ENCODE measurements at places on chromosomes 11 and 22.

DNA sequence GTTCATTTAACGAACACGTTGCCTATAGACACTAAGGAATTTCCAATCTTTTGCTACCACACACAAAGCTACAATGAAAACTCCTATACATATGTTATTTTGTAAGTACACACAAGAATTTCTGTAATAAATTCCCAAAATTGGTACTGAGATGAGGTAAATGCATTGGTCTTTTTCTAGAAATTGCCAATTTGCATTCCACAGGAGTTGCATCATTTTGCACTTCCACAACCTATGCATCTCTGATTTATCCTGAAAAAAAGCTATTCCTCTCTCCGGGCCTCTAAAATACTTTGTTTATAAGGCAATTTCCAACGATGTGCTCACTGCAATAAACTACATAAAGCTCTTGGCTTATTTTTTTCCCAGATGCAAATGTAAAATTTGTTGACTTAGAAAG, 24.9 kb downstream of the IMMP1L start:
- DNase-seq, result no peak

GRCh38 chr11:32374261-32374711, 61.1 kb downstream of the WT1 start:
- peak; percentile 76 for DNase-seq

GRCh38 chr22:20254975-20255946, 12.9 kb downstream of the RTN4R start:
- DNase-seq, result no peak

- no peak for DNase-seq
Measured at GRCh38 chr11:116563028-116563711, 209.6 kb downstream of the BUD13 start.

GRCh38 chr11:133107136-133107535, 425.2 kb downstream of the OPCML start:
- DNase-seq, result no peak

GRCh38 chr11:74204701-74205100, 33.6 kb downstream of the PPME1 start:
- DNase-seq, result no peak

DNA sequence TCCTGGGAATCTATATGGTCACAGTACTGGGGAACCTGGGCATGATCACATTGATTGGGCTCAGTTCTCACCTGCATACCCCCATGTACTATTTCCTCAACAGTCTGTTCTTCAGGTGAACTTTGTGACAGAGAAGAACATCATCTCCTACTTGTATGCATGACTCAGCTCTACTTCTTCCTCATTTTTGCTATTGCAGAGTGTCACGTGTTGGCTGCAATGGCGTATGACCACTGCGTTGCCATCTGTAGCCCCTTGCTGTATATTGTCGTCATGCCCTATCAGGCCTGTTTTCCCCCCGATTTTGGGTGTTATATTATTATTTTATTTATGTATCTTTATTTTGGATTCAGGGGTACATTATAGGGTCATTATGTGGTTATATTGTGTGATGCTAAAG, 2.4 kb upstream of the OR8G1 start:
- DNase-seq, result no peak

- no peak for DNase-seq
Measured at GRCh38 chr22:34914846-34915245, 151.1 kb upstream of the ISX start.

DNA sequence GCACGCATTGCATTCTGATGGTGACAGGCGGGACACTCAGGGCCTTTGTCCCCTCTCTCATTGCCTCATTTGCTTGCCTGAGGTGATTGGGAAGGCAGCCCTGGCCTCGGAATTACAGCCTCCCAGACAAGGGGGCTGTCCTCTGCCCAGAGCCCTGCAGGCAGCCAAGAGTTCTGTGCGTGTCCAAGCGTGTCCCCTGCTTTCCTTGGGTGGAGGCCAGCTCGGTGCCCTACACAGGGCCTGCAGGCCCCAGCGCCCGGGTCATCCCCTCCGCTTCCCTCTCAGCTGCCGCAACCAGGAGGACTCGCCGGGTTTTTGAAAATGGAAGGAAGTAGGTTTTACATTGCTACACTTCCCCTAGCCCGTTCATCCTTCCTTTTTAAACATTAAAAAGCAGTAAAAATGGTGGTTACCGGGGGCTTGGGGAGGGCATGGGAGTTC, 1.9 kb downstream of the GRAMD4 start:
- no peak for DNase-seq

GRCh38 chr11:47248304-47248663, 330 bp downstream of the ACP2 start:
- no peak for DNase-seq

DNA sequence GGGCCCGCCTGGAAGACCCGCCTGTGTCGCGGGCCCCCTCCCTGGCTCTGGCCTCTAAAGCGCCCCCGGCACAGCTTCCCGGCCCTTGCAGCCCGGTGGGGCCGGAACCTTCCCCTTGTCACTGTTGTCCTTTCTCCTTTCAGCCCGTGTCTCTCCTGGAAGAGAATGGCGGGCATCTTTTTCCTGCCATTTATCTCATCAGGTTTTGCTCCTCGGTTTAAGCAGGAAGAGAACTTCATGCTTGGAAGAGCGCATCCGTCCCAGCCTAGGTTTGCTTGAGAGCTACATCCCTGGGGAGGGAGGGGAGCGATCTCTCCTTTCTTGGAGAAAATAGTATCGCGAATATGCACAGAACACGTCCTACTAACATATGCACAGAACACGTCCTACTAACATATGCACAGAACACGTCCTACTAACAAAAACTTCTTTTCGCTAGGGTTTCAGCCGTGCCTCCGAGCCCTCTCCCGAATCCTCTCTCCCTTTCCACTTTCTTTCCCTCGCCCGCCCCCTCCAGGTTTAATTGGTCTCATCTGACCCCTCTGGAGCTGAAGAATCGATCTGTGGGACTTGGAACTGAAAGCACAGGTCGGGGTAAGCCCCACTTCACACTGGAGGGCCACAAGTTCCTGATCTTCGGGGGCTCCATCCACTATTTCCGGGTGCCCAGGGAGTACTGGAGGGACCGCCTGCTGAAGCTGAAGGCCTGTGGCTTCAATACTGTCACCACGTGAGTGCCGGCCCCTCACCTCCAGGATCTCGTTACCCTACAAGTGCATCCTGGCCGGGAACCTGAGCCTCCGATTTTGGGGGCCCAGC, 1.2 kb downstream of the GLB1L3 start:
- no peak for DNase-seq

DNA sequence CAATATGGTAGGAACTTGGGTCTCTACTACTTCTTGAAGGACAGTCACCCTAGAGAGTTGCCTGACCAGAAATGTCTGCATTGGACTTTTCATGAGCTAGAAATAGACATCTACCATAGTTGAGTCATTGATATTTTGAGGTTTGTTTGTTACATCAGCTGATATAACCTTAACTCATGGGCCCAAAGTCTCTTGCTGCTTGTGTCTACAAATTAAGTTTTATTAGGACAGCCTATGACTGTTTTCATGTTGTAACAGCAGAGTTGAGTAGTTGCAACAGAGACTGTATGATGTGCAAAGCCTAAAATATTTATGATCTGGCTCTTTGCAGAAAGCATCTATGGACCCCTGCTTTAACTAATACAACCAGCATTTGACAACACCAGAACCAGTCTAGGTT, 155.3 kb downstream of the MIAT start:
- DNase-seq, result no peak

- DNase-seq, result no peak
Measured at GRCh38 chr11:118211006-118211405, 13.8 kb downstream of the JAML start.

- no peak for DNase-seq
Measured at GRCh38 chr11:93279851-93280347, 50.6 kb upstream of the DEUP1 start.

DNA sequence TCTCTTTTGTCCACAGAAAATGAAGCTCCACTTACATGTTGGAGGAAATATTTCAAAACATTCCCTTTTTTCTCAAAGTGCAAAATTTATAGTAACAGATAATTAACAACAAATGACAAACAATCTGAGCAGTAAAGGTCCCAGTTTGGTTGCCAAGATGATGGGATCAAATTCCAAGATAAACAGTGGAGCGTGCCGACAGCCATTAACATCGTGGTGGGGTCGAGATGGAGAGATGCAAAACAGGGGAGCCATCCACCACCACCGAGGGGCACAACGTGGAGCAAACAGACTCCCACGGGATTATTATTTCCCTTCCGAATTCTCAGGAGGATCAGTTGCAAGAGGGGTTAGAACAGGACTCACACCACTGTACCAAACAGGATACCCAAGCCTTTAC, 17.2 kb downstream of the MPPED2 start:
- DNase-seq, result no peak

GRCh38 chr11:60835534-60835846, 6.4 kb upstream of the CCDC86 start:
- DNase-seq, result no peak

DNA sequence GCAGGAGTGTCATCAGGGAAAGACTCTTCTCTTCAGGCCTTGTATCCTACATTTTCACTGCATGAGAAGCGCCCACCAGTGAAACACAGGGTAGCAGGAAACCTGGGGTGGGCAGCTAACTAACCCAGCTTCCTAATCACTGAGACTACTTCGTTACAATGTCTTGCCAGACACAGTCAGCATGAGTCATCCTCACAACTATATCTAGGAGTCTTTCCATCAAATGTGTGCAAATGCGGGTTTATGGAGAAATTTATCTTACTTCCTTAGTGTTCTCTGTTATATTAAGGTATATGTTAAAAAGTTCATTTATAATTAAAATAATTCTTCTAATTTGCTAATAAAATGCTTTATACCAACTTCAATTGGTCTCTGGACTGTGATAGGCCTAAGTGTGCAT, 79.9 kb upstream of the RAB1B start:
- DNase-seq, result no peak

DNA sequence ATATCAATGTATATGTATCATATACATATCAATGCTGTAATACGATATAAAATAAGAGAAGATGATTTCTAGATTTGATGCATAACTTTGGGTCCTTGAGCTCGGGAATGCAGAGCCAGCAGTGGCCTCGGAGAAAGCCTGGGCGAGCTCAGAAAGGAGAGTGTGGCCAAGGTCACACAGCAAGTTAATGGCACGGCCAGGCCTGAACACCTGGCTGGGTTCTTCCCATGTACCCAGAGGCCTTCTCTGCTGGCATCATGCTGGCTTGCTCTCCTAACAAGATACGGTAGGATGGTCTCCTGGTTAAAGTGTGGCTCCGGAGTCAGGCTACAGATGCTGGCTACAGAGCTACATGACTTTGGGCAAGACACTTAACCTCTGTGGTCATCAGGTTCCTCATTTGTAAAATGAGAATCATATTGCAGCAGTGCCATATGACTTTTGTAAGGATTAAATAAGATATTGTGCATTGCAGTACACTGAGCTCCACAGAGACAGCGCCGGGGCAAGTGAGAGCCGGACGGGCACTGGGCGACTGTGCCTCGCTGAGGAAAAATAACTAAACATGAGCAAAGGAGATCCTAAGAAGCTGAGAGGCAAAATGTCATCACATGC, 29.9 kb downstream of the TPST2 start:
- no peak for DNase-seq

DNA sequence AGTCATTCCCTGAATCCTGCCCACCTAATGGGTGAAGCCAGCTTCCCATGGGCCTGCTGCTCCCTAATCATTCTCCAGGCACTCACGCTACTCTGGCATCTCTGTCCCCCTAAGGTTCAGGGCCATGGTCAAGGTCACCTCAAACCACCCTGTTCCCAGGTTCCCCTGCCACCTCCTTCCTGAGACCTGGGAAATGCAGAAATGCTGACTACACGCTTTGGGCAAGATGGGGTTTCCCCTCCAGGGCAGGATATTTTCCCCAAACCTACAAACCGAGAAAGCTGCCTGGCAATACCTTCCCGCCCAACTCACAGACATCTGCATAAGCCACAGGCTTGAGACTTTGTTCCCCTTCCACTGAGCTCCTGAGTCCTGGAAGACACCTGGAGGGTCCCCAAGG, 97.6 kb downstream of the FEZ1 start:
- DNase-seq, result no peak

DNA sequence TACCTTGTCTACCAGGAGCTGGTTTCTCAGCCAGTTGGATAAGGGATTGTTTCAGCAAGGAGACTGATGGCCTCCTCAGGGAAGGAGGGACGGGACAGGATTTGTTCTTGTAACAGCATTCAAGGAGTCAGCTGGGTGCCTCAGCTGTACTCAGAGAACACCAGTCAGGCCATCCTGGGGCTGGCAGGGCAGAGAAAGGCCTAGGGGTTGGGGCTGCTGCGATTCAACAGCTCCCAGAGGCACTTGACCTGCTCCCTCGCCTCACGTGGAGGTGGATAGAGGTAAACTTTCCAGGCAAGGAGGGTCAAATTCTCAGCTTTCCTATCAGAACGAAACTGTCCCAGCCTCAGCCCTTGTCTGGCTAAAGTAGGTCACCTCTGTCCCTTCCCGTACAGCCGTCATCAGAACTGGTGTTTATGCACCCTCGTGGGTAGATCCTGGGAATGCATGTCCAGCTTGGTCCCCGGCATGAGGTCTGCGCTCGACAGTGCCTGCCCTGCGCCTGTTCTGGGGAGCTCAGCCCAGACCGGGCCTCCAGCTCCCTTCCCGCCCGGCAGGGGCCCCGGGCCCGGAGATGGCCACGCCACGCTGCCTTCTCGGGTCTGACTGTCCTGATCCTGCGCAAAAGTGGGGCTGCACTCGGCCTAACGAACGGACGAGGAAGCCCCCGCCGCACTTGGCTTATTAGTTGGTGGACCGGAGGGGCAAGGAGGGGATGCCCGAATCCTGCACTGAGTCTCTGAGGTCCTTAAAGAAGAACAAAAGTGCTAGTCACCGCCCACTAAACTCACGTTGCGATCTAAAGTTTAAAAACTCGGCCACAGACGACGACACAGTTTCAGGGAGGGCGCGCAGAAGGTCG, 762 bp upstream of the CCDC134 start:
- DNase-seq, result peak; percentile 42

GRCh38 chr11:44596525-44597276, 31.2 kb downstream of the CD82 start:
- peak; percentile 88 for DNase-seq

DNA sequence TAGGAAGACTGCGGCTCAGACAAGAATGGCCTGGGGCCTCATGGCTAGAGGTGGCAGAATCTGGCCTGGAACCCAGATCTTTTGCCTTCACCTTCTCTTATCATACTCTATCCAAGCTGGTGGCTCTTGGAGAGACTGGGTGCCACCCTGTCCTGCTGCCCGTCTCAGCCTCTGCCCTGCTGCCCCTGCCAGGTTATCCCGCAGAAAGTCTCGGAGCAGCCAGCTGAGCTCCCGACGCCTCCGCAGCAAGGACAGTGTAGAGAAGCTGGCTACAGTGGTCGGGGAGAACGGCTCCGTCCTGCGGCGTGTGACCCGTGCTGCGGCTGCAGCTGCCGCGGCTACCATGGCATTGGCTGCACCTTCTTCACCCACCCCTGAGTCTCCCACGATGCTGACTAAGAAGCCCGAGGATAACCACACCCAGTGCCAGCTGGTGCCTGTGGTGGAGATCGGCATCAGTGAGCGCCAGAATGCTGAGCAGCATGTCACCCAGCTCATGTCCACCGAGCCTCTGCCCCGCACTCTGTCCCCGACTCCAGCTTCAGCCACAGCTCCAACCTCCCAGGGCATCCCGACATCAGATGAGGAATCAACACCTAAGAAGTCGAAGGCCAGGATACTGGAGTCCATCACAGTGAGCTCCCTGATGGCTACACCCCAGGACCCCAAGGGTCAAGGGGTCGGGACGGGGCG, 5.9 kb downstream of the INCENP start:
- DNase-seq, result no peak
